Activated CD4-positive, alpha-beta T cell treated with anti-CD3 and anti-CD28 coated beads for 36 hours (primary cell): ENCODE measurements at places on chromosomes 3 and 15. TPM values are rescaled to one million over a fixed set of nuclear protein-coding genes. Genes with fewer than 3 reads are reported as not detected.
A peak's percentile ranks its signal among the peaks of the same experiment; 100 is the strongest.

DNA sequence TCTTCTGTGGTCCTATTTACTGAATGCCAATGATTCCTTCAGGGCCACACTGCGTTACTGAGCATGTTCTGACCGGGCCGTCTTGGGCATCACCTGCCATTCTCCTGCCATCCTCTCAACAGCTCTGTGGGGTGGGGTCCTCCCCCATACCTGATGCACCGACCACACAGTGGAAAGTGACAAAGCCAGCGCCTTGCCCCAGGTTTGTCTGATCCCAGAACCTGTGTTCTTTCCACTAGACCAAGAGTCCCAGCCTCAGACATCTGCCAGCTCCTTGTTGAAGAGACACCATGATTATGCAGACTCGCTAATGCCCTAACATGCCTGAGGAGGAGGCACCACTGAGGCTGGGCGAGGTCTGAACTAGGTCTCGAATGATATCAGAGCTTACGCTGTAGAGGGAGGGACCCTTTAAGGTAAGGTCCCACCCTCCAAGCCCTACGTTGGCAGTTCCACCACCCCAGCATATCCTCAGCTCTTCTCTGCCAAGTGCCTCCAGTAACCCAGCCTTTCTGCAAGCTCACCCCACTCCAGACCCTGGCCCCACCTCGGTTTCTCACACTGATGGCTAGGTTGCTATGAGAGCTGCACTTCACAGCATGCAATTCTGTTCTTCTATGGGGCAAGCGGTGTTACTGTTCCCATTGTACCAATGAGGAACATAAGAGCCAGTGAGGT, 29.8 kb upstream of the PLXNA1 start:
- no peak overlapping the region for H3K4me3 ChIP-seq
- H3K4me1 ChIP-seq: no peaks in the 10 kb centered on the region
- no peak overlapping the region for H3K27ac ChIP-seq
- H3K36me3 ChIP-seq: peaks cover 2% of the 10 kb centered on the region
- no peak for DNase-seq

DNA sequence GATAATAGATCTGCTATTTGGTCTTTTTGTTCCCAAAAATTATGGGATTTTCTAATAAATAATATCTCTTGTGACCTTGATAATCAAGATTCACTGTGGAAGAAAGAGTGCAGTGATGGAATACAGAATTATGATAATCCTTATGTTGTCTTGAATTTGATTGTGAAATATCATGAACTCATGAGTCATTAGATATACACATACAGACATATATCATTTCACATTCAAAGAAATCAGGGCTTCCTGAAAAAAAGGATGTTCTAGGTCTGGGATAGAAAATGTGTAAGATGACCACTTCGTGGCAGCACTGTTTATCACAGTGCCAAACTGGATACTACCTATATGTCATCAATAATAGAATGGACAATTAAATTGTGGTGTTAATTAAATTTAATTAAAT, 97.7 kb downstream of the DPH6 start:
- no peak overlapping the region for H3K27ac ChIP-seq
- no peaks in the 10 kb centered on the region for H3K4me1 ChIP-seq
- DNase-seq: no peak
- no peak overlapping the region for H3K4me3 ChIP-seq
- H3K27me3 ChIP-seq: no peaks in the 10 kb centered on the region
- H3K36me3 ChIP-seq: peaks cover 9% of the 10 kb centered on the region

Gene TLR9
- 0.74 TPM for total RNA-seq

Gene CCDC14
- 52.4 TPM for total RNA-seq

Gene SLCO3A1
- total RNA-seq: 5.8 TPM

Gene SLC28A2
- total RNA-seq: not detected

GRCh38 chr15:70741107-70741531, 22.2 kb downstream of the UACA start:
- no peak for DNase-seq
- H3K27ac ChIP-seq: no peak overlapping the region
- H3K36me3 ChIP-seq: no peaks in the 10 kb centered on the region
- H3K27me3 ChIP-seq: peaks cover 2% of the 10 kb centered on the region
- H3K4me1 ChIP-seq: no peaks in the 10 kb centered on the region

Gene VEPH1
- not detected for total RNA-seq

GRCh38 chr15:66308531-66308930, 15.2 kb downstream of the DIS3L start:
- H3K27me3 ChIP-seq: no peaks in the 10 kb centered on the region
- H3K4me1 ChIP-seq: no peaks in the 10 kb centered on the region
- no peak overlapping the region for H3K4me3 ChIP-seq
- no peak overlapping the region for H3K27ac ChIP-seq
- no peak for DNase-seq
- H3K36me3 ChIP-seq: peaks cover 26% of the 10 kb centered on the region

DNA sequence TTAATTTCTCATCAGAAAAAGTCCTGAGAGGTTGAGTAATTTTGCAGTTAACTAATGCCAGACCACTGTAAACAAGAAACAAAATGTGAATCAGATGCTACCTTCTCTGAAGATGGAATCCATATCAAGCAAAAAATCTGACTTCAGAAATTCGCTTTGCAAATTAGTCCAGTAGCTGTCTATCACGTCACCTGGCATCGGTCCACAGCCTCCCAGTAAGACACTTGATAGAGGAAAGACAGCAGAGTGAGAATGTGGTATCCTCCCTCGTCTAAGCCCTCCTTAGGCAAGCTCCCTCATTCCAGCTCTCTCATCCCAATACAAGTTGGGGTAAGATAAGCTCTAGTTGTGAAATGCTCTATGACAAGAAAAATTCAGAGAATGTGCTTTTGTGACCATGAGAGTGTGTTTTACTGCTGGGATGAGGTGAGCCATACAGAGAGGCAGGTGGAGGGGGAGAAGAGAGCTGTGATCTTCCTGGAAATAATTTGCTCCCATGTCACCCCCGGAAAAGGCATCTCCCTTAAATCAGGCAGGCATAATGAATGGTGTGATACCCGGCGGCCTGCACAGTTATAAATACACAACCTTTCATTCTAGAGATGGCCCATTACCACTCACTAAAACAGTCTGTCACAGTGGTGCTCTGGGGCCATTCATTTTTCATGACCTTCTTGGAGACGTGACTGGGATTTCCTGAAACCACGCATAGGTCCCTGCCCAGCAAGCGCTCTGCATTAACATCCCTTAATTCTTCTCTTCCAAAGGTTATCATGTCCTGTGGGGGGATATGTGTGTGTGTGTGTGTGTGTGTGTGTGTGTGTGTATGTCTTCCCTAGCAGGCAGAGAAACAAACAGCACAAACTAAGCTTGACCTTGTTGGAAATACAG, 602.0 kb upstream of the KCNMB2 start:
- H3K36me3 ChIP-seq: no peaks in the 10 kb centered on the region
- no peak overlapping the region for H3K27ac ChIP-seq
- no peak for DNase-seq
- peaks cover 8% of the 10 kb centered on the region for H3K4me1 ChIP-seq
- H3K4me3 ChIP-seq: no peak overlapping the region
- H3K27me3 ChIP-seq: no peaks in the 10 kb centered on the region

GRCh38 chr3:5650303-5650702, 462.8 kb downstream of the EDEM1 start:
- DNase-seq: no peak
- H3K27me3 ChIP-seq: no peaks in the 10 kb centered on the region
- no peaks in the 10 kb centered on the region for H3K36me3 ChIP-seq
- H3K27ac ChIP-seq: no peak overlapping the region
- H3K4me3 ChIP-seq: no peak overlapping the region

- peaks cover 5% of the 10 kb centered on the region for H3K27me3 ChIP-seq
- no peak overlapping the region for H3K4me3 ChIP-seq
- DNase-seq: no peak
- no peaks in the 10 kb centered on the region for H3K4me1 ChIP-seq
- no peaks in the 10 kb centered on the region for H3K36me3 ChIP-seq
Measured at GRCh38 chr15:77854980-77855379, 222.3 kb upstream of the LINGO1 start.

Gene HRH1
- 1.4 TPM for total RNA-seq

GRCh38 chr3:187695449-187695848, 6.9 kb downstream of the RTP2 start:
- no peak overlapping the region for H3K27ac ChIP-seq
- H3K27me3 ChIP-seq: peaks cover 19% of the 10 kb centered on the region
- H3K4me3 ChIP-seq: no peak overlapping the region

DNA sequence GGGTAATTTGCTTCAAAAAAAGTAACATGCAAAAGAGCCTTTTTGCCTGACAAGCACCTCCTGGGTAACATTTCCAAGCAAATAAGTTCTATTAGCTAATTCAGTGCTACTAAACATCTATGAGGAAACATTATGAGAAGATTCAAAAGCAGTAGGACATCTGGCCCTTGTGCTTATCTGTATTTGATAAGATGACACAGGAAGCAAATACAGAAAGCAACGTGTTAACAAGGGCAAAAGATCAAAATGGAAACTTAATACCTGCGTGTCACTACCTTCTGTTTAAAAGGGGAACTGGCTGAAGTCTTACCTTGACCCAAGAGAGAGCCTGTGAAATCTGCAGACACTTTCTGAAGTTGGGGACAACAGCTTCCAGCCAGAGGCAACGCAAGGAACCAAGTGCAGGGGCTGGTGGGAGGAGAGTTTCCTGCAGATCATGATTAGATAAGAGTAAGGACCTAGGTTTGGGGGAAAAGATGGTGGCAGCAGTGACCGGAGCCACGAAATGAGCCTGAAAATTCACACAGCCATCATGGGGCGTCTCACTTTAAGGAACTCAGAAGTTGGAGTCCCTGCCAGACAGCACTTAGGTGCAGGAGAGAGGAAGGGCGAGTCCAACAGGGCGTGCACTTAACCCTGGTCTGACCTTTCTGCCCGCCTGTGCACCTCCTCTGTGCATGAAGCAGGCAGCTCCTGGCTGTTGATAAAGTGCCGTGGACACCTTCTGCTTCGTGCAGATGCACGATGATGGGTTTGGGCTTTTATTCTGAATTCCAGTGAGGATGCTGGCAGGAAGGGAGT, 153.6 kb upstream of the BHLHE40 start:
- H3K4me3 ChIP-seq: peak overlapping the region; percentile 62
- no peaks in the 10 kb centered on the region for H3K27me3 ChIP-seq
- H3K36me3 ChIP-seq: peaks cover 65% of the 10 kb centered on the region
- peak overlapping the region; percentile 87 for H3K27ac ChIP-seq
- peak; percentile 59 for DNase-seq
- peaks cover 96% of the 10 kb centered on the region for H3K4me1 ChIP-seq

DNA sequence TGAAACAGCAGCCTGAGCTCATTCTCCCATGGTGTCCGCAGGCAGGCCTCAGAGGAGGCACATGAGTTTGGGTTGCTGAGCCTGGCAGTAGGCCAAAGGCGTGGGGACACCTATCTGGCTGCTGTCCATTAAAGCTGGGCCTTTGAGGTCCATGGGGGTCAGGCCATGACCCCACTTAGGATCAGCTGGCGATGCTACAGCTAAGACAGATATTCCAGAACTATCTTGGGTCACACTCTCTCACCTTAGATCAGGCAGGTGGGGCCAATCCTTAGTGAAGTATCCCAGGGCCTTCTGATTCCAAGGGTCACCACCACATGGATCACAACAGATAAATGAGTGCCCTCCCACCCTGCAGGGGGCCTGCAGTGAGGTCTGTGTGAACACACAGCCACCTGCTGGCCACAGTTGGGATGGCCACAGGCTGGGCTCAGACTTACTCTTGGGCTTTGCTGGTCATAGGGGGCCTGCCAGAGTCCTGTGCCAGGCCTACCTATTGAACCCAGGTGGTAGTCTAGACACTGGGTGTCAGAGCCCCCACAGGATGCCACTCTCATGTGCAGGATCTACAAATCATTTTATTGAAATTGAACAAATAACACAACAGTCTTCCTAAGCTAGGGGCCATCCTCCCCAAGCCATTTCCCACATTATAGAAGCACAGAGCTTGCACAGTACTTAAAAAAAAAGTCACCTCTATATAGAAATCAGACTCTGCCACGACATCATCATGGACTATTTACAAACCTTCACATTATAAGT, 2.0 kb upstream of the HYAL2 start:
- H3K27ac ChIP-seq: no peak overlapping the region
- H3K4me3 ChIP-seq: no peak overlapping the region
- H3K27me3 ChIP-seq: no peaks in the 10 kb centered on the region
- peak; percentile 79 for DNase-seq

DNA sequence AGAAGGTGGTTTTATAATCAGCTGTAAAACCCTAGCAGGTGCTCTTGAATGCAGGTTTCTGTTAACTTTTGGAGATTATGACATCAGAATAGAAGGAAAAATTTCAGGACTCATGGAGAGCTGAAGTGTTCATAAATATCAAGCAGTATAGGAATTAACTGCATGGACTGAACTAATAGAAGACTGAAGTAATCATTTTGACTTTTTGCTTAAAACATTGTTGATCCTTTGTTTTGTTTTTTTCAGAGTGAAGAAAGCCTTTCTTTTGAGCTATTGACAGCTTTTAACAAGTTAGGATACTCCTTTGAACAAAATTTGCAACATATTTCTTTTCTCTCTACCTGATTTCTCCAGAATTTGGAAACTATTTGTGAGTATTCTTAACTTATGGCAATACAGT, 70.6 kb upstream of the DAZL start:
- H3K4me3 ChIP-seq: no peak overlapping the region
- peaks cover 4% of the 10 kb centered on the region for H3K27me3 ChIP-seq
- no peaks in the 10 kb centered on the region for H3K4me1 ChIP-seq
- peaks cover 2% of the 10 kb centered on the region for H3K36me3 ChIP-seq
- no peak for DNase-seq

Gene ZCWPW2
- total RNA-seq: 0.37 TPM

Gene NANOGP8
- total RNA-seq: not detected

Gene ERICH6
- total RNA-seq: not detected

DNA sequence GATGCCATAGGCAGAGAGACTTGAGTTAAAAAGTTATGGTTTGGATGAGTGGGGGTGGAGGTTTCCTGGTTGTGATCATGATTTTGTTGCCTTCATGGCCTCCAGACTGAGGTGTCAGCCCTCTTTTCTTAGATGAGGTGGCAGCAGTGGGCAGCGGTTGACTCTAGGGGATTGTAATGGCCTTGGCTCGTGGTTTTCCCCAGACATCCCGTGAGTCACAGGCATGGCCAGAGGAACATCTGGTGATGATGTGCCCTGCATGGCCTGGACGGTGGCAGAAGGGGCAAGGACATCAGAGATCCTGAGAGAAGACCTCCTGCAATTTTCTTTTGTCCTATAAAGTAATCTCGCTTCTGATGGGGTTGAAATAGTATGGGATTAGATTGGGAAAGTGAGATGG, 12.4 kb downstream of the RETNLB start:
- no peak overlapping the region for H3K27ac ChIP-seq
- no peak overlapping the region for H3K4me3 ChIP-seq
- no peak for DNase-seq
